ENCODE measurements at places on chromosomes 12 and 14.

- no peak for DNase-seq
These were observed 48.5 kb downstream of the SAV1 start for GRCh38 chr14:50619569-50620141.

- DNase-seq: peak; percentile 62
These were observed 6.2 kb downstream of the FOXJ2 start for GRCh38 chr12:8038659-8039114.

DNA sequence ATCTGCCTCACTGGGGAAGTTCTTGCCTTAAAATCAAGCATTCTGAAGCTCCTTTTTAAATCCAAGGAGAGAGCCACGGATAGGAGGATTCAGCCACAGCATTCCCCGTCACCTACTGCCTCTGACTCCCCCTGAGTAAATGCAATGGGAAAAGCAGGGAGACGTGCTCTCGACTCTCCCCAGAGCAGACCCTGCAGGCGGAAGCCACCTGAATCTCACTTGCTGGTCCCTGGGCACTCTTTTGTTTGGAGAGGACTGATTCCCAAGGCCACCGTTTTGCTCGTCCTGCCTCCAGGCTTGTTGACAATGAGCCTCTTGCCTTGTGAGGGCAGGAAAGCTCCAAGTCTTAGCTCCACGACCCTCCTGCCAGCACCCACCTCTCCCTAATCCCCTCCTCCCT is 204.5 kb downstream of the SLC15A4 start:
- no peak for DNase-seq

DNA sequence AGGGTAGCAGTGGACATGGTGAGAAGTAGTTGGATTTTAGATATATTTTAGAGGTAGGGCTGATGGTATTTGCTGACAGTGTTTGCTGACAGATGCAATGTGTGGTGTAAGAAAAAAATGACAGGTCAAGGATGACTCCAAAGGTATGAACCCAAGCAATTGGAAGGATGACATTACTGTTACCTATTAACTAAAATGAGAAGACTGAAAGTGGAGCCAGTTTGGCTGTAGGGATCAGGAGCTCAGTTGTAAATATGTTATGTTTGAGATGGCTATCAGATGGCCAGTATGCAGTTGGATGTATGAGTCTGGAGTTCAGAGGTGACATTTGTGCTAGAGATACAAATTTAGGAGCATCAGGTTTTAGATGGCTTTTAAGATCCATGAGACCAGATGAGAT is 17.4 kb upstream of the SERPINA6 start:
- DNase-seq: no peak

- no peak for DNase-seq
These were observed 22.1 kb downstream of the SERPINA1 start for GRCh38 chr14:94366146-94366915.

DNA sequence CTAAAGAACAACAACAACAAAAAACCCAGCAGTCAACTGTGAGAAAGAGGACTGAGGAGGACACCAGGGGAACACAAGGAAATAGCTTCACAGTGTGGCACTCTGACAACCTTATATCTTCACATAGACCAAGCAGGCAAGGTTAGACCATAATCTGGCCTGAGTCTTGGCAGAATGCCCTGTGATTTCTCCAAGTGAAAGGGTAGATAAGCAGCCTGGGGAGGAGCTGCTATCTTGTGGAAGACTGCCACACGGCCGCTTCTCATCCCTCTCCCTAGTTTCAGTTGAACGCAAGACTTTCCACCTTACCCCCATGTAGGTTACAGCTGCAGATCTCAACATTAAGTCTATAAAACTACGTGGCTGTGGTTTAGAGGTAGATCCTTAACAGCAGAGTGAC is 3.7 kb downstream of the SLC25A21 start:
- peak; percentile 16 for DNase-seq

DNA sequence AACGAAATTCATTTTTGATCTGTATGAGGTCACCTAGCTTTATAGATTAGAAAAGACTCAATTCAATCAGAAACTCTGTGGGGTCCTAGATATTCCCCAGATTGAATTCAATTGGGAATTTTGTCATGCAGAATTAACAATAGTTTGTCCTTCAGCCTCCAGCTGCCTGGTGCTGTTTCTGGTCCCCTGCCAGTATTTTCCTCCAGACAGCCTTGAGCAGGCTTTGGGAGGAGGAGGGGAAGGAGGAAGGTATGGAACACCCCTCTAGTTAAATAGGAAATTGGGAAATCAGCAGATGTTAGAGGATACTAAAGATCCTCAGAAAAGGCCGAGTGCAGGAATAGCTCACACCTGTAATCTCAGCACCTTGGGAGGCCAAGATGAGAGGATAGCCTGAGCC is 10.6 kb downstream of the GRIP1 start:
- no peak for DNase-seq

DNA sequence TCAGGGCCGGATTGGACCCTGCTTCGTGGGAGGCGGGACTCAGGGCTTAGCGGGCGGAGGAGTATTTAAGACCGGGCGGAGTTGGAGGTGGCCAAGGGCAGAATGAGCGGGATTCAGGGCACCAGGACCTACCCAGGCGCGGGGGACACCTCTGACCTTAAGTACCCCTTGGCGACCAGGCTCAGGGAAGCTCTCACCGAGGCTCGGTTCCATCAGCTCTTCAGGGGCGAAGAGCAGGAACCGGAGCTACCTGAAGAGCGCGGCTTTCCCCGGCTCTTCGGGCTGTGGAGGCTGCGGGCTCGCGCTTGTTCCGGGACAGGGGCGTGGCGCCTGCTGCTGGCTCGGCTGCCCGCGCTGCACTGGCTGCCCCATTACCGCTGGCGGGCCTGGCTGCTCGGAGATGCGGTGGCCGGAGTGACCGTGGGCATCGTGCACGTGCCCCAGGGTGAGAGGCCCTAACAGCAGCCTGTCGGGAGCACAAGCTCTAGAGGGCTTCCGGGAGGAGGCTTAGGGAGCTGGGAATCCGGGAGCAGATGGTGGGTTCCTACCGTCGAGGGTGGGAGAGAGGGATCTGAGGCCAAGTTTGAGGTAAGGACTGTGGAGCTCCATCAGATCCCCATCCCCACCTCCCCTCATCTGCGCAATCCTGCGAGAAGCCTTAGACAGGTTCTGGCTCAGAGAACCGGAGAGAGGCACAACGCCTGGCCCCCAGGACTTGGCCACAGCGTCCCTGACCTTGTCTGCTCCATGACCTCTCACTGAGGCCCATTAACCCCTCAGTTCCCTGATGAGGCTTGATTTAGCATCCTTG is 8.4 kb downstream of the ARHGEF25 start:
- peak; percentile 62 for DNase-seq

GRCh38 chr14:47833011-47833410 is 157.6 kb upstream of the MDGA2 start:
- no peak for DNase-seq

- DNase-seq: no peak
These were observed 278.2 kb upstream of the SFSWAP start for GRCh38 chr12:131432532-131433260.

DNA sequence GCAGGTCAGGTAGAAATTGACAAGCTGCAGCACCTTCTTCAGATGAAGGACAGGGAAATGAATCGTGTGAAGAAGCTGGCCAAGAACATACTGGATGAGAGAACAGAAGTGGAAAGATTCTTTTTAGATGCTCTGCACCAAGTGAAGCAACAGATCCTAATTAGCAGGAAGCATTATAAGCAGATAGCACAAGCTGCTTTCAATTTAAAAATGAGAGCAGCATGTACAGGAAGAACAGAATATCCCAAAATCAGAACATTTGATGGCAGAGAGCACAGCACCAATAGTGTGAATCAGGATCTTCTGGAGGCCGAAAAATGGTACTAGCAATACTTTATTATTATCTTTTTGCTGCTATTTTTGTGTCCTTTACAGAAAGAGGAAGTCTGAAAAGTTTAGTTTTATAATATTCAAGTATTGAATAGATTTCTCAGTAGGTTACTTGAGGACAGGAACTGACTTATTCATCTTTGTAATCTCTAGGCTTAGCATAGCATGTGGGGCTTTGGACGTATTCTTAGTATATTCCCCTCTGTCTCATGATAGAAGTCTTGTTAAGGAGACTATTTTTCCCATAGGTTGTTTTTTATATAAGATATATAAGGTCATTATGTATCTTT is 30.8 kb downstream of the BBOF1 start:
- no peak for DNase-seq

DNA sequence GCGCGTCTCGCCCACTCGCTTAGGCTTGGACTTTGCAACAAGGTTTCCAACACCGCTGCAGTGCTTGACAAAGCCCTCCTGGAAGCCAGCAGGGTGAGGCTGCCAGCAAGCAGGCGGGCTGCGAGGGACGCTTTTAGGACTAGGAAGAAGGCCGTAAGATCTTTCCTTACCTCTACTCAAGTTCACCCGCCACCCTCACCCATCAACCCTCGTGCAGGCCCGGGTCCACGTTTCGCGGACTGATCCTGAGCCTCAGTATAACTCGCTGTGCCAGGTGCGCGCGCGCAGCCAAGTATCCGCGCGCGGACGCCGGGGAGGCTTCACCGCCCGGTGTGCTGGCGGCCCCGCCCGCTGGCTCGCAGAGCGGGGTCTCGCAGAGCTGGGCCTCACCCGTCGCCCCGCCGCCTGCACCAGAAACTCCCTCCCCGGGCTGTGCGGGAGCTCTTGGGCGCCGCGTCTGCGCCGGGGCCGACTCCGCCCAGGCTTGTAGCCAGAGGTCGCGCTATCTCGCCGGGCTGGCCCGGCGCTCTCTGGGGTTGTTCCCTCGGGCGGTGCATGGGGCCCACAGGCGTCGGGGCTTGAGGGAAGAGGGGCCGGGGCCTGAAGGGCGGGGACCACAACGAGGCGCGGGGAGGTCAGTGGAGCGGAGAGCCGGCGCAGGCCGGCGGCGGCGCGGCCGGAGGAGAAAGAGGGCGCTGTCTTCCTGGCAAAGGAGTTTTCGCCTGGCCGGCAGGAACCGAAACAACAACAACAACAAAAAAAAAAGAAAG is 7.6 kb upstream of the SIX1 start:
- DNase-seq: peak; percentile 47

GRCh38 chr14:30982533-30982932 is 42.9 kb upstream of the AP4S1 start:
- no peak for DNase-seq

- peak; percentile 56 for DNase-seq
These were observed 371 bp upstream of the REM2 start for GRCh38 chr14:22882529-22883172.

DNA sequence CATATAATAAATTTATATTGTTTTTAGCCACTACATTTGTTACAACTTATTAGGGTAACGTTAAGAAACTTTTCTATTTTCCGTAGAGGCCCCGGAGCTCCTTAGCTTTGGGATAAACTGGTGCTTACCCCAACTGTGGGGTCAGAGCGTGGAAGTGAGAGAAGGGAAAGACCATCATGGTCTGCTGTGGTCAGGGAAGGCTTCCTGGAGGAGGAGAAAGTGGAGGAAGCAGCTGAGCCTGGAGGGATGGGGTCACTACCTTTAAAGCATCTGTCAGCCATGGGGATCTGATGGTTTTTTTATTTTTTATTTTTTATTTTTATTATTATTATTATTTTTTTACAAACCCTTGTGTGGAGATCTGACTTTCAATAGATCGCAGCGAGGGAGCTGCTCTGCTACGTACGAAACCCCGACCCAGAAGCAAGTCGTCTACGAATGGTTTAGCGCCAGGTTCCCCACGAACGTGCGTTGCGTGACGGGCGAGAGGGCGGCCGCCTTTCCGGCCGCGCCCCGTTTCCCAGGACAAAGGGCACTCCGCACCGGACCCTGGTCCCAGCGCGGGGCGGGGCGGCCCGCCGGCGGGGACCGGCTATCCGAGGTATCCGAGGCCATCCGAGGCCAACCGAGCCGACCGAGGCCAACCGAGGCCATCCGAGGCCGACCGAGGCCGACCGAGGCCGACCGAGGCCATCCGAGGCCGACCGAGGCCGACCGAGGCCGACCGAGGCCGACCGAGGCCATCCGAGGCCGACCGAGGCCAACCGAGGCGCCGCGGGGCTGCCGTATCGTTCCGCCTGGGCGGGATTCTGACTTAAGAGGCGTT is 1101.2 kb upstream of the TMEM132C start:
- peak; percentile 91 for DNase-seq

- DNase-seq: no peak
These were observed 966 bp downstream of the BICD1 start for GRCh38 chr12:32107359-32108267.

DNA sequence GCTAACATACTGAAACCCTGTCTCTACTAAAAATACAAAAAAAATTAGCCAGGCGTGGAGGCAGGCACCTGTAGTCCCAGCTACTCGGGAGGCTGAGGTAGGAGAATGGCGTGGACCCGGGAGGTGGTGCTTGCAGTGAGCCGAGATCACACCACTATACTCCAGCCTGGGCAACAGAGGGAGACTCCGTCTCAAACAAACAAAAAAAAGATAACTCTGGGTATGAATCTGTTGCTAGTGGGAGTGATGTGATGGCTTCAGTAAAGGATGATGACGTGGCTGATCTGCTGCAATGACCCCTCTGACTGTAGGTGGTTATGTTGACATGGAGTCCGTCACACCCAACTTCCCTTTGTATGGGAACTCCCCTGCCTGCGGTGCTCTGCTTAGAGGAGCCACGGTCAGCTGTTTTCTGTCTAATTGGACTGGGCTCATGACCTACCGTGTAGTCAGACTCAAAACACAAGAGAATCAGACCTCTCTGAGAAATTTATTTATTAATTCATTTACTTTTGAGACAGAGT is 59.1 kb upstream of the MED13L start:
- peak; percentile 21 for DNase-seq

DNA sequence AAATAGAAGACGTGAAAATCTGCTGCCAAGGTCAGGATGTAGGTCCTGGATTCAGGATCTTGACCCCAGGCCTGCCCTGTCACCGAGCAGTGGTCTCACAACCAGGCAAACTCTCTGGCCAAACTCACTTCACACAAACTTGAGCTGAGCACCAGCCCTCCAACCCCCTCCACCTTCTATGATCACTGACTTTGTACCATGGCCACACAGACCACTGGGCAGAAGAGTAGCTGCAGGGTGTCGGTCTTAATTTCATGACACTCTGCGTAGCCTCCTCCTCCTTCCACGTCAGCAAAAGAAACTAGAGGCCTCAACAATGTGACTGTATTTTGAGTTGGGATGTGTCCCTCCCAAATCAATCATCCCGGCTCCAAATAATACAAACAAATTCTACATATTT is 7.2 kb upstream of the TBX3 start:
- no peak for DNase-seq

GRCh38 chr12:116263844-116264243 is 13.6 kb downstream of the MED13L start:
- DNase-seq: no peak

- no peak for DNase-seq
These were observed 6.8 kb upstream of the SYNE3 start for GRCh38 chr14:95523051-95523814.

- peak; percentile 53 for DNase-seq
These were observed 122.5 kb downstream of the PHLDA1 start for GRCh38 chr12:75908961-75909605.

DNA sequence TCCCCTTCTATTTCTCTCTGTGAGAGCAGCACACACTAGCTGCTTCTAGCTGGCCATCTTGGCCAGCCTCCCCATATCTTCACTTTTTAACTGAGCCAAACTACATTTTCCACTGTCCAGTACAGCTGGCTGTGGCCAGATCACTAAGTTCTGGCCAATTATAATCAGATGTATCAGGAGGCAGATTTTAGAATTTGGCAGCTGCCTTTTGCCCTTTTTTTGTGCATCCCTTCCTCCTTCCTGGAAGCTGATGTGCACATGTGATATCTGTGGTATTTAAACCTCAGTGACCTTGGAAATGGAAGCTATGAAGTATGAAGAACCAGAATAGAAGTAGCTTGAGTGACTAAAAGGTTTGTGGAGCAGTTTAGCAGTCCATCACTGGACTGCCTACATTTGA is 49.8 kb upstream of the ANO6 start:
- DNase-seq: no peak

GRCh38 chr12:44874981-44875416 is 1.1 kb downstream of the NELL2 start:
- DNase-seq: peak; percentile 7

Measured in mucosa of descending colon (tissue), 3 donors.